Stomach (tissue), 19 donors: ENCODE measurements at places on chromosomes 4 and X.

- H3K27ac ChIP-seq: no peak overlapping the region
- H3K4me3 ChIP-seq: no peak overlapping the region
- H3K27me3 ChIP-seq: no peaks in the 10 kb centered on the region
- peaks cover 71% of the 10 kb centered on the region for H3K36me3 ChIP-seq
- peak; percentile 12 for DNase-seq
These were observed 66.7 kb upstream of the NDUFC1 start for GRCh38 chr4:139368998-139369397.

DNA sequence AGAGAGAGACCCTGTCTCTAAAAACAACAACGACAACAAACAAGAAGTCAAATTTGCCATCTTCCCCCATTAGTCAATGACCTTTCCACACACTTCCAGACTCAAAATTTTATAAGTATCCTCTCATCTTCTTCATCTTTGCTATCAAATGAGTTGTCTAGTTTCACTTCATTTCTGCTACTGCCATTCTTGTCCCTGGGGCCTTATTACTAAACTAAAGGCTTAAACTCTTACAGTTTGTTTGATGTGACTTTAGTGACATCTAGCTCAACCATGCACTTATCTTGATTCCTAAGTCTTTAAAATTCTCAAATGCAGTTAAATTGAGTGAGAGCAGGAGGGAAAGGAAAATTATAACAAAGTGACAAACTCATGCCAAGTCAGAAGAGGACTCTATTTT, 271.8 kb upstream of the GK2 start:
- H3K4me1 ChIP-seq: no peaks in the 10 kb centered on the region
- no peaks in the 10 kb centered on the region for H3K27me3 ChIP-seq
- DNase-seq: no peak

GRCh38 chr4:110963662-110964280, 340.9 kb upstream of the PITX2 start:
- H3K4me3 ChIP-seq: no peak overlapping the region
- no peaks in the 10 kb centered on the region for H3K36me3 ChIP-seq
- H3K4me1 ChIP-seq: no peaks in the 10 kb centered on the region
- no peaks in the 10 kb centered on the region for H3K27me3 ChIP-seq
- no peak for DNase-seq

DNA sequence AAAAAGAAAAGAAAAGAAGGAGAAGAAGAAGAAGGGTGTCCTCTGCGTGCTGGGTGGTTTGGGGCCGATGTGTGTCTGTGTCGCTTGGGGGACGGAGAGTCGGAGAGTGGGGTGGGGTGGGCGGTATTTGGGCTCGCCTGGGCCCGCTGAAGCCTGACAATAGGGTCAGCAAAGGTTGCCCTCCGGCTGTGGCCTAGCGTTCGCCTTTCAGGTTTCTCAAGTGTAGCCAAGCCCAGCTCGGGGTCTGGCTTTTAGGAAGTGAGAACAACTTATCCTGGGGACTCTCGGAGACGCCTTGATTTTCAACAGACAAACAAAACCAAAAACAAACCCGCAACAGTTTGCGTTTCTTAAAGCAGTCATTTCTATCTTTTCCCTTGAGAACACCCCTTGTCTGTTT, 4.1 kb upstream of the SOX3 start:
- no peak for DNase-seq
- H3K4me1 ChIP-seq: no peaks in the 10 kb centered on the region
- no peak overlapping the region for H3K4me3 ChIP-seq
- H3K27me3 ChIP-seq: peaks cover 74% of the 10 kb centered on the region

DNA sequence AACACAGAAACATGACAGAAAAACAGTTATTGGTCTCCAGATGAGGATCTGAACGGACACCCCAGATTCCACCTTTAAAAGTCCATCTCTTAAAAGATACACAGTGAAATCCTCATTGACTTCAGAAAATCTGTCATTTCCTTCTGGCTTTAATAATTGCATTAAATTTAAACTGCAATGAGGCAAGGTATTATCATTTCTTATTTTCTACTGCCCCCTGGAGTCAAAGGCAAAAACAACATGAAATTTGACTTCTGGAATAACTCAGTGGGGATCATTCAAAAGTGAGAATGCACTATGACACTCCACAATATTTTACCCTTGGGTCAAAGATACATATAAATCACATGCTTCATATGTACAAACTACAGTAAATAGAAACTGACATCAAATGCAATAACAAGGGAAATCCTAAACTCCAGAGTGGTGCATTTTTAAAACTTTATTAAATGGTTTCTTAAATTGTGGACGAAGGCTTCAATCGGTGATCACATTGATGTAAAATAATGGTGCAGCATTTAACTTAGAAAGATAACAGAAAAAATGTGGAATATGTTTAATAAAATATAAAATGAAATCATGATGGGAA, 56.4 kb upstream of the SPANXN1 start:
- DNase-seq: no peak
- no peaks in the 10 kb centered on the region for H3K27me3 ChIP-seq
- H3K36me3 ChIP-seq: no peaks in the 10 kb centered on the region
- no peaks in the 10 kb centered on the region for H3K4me1 ChIP-seq
- no peak overlapping the region for H3K27ac ChIP-seq

DNA sequence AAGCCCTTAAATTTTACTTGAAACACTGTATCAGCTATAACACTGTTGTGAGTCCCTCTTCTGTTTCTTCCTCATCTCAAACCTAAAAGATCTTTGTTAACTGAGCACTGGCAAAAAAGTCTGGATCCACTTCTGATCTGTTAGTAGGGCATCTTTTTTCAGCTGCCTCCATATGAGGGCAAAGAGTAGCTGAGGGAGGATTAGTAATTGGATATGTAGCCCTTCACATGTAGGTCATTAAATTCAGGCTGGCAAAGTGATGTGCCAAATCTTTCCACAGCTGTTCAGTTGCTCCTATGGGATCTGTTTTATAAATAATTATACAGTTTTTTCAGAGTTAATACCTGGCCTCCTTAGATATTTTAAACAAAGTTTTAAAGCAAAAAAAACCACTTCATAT, 1.1 kb upstream of the TRMT10A start:
- peaks cover 4% of the 10 kb centered on the region for H3K27me3 ChIP-seq
- H3K4me3 ChIP-seq: no peak overlapping the region
- DNase-seq: no peak
- no peak overlapping the region for H3K27ac ChIP-seq
- H3K4me1 ChIP-seq: peaks cover 12% of the 10 kb centered on the region
- no peaks in the 10 kb centered on the region for H3K36me3 ChIP-seq

- no peaks in the 10 kb centered on the region for H3K27me3 ChIP-seq
- no peaks in the 10 kb centered on the region for H3K36me3 ChIP-seq
- H3K4me3 ChIP-seq: no peak overlapping the region
- peak overlapping the region; percentile 17 for H3K27ac ChIP-seq
These were observed 83.8 kb upstream of the RASGEF1B start for GRCh38 chr4:81555489-81555888.

DNA sequence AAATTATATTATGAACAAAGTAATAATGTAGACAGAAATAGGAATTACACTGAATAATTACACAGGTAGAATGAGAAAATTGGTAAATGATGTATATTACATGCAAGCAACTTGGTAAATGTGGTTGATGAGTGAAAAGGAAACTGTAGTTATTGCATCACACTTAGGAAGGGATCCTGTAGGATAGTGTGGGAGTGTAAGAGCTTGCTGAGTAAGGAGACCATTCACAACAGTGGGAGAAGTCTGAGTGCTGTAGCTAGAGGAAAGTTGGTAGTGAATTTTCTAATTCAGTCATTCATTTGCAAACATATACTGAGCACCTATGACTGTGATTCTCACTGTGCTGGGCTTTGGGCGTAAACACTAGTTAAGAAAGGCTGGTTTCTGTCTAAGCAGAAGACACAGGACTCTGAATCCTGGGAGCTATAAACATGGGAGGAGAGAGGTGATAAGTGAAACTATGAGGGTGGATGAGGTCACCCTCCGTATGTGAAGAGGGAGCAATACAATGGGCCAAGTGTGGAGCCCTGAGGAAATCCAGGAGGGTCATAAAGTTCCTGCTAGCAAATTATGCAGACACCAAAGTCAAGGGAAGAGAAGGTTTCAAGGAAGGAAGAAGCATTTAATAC, 14.2 kb upstream of the CPE start:
- no peaks in the 10 kb centered on the region for H3K36me3 ChIP-seq
- H3K27ac ChIP-seq: no peak overlapping the region
- H3K4me3 ChIP-seq: no peak overlapping the region
- no peak for DNase-seq
- H3K27me3 ChIP-seq: no peaks in the 10 kb centered on the region
- no peaks in the 10 kb centered on the region for H3K4me1 ChIP-seq

DNA sequence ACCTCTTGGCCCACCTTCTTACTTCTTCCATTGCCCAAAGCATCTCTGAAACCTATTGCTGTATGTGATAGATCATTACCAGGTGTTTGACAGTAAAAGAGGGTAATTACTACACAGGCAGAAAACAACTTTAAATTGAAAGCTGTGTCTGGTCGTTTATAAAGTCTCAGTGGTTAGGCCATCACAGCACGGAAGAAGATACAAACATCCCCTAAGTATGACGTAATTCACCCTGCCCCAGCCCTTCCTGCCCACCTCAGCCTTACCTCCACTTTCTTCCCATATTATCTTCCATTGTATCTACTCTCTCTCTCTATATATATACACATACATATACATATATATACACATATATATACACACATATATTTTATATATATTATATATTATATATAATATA, 805.8 kb upstream of the PABPC4L start:
- no peaks in the 10 kb centered on the region for H3K4me1 ChIP-seq
- H3K27ac ChIP-seq: no peak overlapping the region

GRCh38 chr4:6692806-6693205, 872 bp upstream of the S100P start:
- DNase-seq: no peak
- peak overlapping the region; percentile 85 for H3K27ac ChIP-seq
- H3K36me3 ChIP-seq: no peaks in the 10 kb centered on the region
- H3K4me3 ChIP-seq: no peak overlapping the region

DNA sequence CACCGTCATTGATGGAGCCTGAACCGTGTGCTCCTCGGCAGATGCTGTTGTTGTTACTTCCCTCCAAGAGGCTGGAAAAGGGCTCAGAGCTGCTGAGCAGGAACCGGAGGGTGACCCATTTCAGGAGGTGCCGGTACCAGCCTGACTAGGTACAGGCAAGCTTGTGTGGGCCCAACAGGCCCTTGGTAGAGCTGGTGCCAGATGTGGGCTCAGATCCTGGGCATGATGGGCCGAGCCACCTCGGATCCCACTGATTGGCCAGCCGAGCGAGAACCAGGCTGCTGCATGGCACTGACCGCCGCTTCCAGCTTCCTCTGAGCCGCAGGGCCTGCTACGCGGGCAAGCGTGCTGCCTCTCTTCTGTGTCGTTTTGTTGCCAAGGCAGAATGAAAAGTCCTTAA, 33.7 kb downstream of the NOP14 start:
- peak overlapping the region; percentile 98 for H3K27ac ChIP-seq
- no peak overlapping the region for H3K4me3 ChIP-seq
- H3K4me1 ChIP-seq: peaks cover 70% of the 10 kb centered on the region
- no peak for DNase-seq
- no peaks in the 10 kb centered on the region for H3K27me3 ChIP-seq
- H3K36me3 ChIP-seq: peaks cover 55% of the 10 kb centered on the region

GRCh38 chrX:101550751-101551379, 518 bp downstream of the ARMCX1 start:
- DNase-seq: peak; percentile 85
- no peaks in the 10 kb centered on the region for H3K27me3 ChIP-seq
- peaks cover 13% of the 10 kb centered on the region for H3K36me3 ChIP-seq

DNA sequence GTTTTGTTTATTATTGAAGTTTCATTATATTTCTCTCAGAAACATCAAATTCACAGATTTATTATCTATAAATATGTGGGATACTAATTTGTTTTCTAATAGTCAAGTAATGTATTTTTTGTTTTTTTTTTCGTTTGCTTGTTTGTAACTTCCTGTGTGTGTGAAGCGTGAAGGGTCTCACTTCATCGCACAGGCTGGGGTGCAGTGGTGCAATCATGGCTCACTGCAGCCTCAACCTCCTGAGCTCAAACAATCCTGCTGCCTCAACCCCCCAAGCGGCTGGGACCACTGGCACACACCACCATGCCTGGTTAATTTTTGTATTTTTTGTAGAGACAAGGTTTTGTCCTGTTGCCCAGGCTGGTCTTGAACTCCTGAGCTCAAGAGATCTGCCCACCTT, 55.1 kb downstream of the SH3RF1 start:
- H3K4me3 ChIP-seq: no peak overlapping the region
- no peaks in the 10 kb centered on the region for H3K4me1 ChIP-seq
- H3K27me3 ChIP-seq: no peaks in the 10 kb centered on the region
- peaks cover 11% of the 10 kb centered on the region for H3K36me3 ChIP-seq
- no peak overlapping the region for H3K27ac ChIP-seq

DNA sequence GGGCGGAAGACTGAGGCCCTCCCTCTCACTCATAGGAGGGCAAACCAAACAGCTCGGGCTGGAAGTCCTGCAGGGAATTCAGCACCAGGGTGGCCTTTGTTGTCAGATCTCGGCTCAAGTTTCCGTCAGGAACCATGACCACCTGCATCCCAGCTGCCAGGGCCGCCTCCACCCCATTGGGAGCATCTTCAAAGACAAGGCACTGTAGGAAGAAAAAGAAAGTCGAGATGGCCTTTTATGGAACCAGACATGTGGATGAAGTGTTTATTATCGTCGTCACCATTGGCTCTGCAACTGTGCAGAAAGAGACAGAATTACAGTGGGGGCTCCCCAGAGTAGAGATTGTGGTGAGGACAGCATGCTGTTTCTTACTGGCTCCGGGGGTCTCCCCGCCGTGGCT, 97.2 kb upstream of the STS start:
- H3K36me3 ChIP-seq: no peaks in the 10 kb centered on the region
- no peak for DNase-seq
- H3K27me3 ChIP-seq: no peaks in the 10 kb centered on the region
- no peak overlapping the region for H3K4me3 ChIP-seq

DNA sequence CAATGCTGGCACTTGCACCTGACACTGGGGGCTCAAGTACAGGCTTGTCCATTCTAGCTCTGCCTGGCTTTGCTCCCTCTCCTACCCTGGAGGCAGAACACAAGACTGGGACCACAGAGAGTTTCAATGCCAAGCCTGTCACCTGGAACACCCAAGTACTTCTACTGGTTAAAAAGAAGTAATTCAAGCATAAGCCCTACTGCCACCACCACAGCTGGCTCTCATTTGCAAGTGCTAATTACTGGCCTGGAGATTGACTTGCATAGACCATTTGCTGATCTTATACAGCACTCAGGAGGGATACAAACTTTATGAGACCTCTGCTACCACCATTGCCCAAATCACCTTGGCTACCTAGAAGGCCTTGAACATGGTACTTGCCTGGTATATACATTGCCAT, 1550.9 kb downstream of the C4orf33 start:
- no peak for DNase-seq
- no peaks in the 10 kb centered on the region for H3K36me3 ChIP-seq
- H3K27ac ChIP-seq: no peak overlapping the region
- H3K4me1 ChIP-seq: no peaks in the 10 kb centered on the region
- H3K4me3 ChIP-seq: no peak overlapping the region

GRCh38 chr4:42543762-42544161, 113.1 kb downstream of the ATP8A1 start:
- no peak for DNase-seq
- H3K36me3 ChIP-seq: peaks cover 4% of the 10 kb centered on the region
- H3K27ac ChIP-seq: no peak overlapping the region

GRCh38 chr4:159191989-159192388, 89.1 kb downstream of the RAPGEF2 start:
- no peak for DNase-seq
- H3K36me3 ChIP-seq: peaks cover 7% of the 10 kb centered on the region
- H3K4me1 ChIP-seq: no peaks in the 10 kb centered on the region
- H3K27me3 ChIP-seq: no peaks in the 10 kb centered on the region
